SIG-M5 (cell line): ENCODE measurements at places on chromosomes 11 and 22.

DNA sequence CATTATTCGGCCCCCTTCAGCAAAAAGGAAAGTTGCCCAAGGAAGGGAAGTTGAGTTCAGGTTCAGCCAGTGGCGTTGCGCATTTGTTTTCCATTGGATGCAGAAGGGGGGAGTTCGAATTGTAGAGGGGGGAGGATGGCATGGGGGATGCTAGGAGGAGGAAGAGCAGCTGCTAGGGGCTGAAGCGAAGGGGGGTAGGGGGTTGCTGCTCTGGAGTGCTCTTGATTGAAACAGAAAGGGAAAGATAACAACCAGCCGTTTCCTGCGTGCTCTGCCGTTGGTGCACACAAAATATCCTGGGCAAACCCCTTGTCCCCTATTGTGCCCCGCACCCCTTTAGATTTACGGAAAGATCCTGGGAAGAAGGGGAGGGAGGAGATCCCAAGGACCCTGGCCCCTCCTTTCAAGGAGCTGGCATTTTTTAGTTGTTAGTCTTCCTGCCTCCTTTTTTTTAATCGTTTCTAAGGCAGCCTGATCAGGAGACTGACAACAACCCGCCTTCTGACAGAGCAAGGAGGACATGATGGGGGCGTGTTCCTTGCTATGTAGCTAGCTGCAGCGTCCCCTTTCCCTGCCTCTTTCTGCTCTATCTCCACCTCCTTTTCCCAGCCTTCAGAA is 2.1 kb downstream of the KMT2A start:
- no peak for DNase-seq

DNA sequence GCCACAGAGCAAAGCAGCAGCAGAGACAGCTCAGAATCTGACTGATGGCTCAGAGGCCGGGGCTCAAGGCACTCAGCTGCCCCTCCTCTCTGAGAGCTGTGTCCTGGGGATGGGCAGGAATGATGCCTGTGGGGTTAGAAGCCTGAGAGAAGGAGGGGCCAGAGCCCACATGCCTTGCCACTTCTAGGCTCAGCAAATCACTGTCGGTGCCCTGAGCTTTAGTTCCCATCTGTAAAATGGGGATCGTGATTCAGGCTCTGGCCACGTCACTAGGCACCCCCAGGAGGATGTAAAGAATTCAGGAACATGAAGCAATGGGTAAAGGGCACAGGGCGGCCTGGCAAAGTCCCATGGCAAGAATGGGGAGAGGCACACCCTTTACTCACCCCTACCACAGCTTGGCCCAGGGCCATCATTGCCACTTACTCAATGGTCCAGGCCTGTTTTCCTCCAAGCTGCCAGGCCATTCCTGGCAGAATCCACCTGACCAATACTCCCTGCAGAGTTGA is 3.4 kb upstream of the CDC42EP2 start:
- no peak for DNase-seq

GRCh38 chr22:45203150-45203951 is 37.3 kb downstream of the KIAA0930 start:
- no peak for DNase-seq

GRCh38 chr11:26554455-26554854 is 17.6 kb downstream of the MUC15 start:
- DNase-seq = no peak

DNA sequence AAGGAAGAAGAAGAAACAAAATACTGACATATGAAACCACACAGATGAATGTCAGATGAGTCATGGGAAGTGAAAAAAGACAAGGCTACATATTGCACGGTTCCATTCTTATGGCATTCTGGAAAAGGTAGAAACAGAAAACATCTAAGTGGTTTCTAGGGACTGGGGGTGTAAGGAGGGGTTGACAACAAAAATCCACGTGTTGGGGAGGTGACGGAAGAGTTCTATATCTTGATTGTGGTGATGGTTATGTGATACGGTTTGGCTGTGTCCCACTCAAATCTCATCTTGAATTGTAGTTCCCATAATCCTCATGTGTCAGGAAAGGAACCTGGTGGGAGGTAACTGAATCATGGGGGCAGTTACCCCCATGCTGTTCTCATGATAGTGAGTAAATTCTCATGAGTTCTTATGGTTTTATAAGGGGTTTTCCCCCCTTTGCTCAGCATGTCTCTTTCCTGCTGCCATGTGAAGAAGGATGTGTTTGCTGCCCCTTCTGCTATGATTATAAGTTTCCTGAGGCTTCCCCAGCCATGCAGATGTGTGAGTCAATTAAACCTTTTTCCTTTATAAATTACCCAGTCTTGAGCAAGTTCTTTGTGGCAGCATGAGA is 6.4 kb upstream of the ARFGAP3 start:
- no peak for DNase-seq

GRCh38 chr22:23182309-23183060 is 2.2 kb downstream of the BCR start:
- DNase-seq = no peak

- DNase-seq = no peak
Measured at GRCh38 chr11:134479206-134480135, 67.4 kb upstream of the B3GAT1 start.

- DNase-seq = no peak
Measured at GRCh38 chr11:95503047-95503446, 272.0 kb upstream of the SESN3 start.

DNA sequence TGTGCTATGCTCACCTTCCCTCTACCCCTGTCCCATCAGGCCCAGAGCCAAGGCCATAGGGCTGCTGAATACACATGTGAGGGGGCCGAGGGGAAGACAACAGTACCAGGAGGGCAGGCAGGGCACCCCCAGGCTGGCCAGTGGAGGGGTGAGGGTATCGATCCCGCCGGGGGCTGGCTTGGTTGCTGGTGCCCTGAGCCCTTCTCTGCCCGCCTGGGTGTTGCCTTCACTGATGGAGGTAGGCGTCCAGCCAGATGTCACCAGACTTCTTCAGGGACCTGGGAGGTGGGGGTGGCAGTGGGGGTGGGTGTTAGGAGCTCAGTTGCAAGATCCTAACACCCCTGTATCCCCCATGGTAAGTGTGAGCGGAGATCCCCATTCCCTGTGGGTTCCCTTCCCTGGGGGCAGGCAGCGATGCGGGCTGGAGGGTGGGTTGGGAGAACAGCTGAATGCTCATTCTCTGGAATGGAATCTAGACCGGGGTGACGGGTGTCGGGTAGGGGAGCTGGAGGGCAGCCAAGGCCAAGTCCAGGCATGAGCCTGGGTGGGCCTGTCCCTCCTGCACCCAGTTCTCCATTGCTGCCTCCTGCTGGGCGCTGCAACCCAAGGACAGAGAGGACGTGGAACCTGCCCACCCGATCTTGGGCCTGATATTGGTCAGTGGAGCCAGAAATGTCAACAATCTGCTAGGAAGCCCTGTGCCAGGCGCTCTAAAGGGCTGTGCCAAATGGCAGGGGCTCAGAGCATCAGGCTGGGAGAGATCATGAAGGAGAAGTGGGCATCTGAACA is 17.6 kb downstream of the FADS3 start:
- no peak for DNase-seq

DNA sequence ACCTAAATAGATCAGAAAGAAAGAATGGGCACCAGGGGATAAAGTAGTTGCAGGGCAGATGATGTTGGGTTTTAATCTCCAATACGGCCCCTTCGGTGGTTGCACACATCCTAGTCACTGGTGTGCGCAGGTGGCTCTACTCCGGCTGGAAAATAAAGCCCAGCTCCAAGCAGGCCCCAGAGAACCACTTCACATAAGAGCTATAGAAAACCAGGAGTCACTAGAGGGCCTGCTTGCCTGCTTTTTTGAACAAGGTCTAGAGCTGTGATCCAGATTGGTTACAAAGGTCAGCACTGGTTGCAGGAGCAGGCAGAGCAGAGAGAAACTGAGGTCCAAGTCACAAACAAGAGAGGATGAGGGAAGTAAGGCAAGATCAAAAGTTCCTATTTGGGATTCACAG is 41.5 kb upstream of the MS4A8 start:
- no peak for DNase-seq

GRCh38 chr11:134901542-134901941 is 489.5 kb upstream of the B3GAT1 start:
- no peak for DNase-seq

DNA sequence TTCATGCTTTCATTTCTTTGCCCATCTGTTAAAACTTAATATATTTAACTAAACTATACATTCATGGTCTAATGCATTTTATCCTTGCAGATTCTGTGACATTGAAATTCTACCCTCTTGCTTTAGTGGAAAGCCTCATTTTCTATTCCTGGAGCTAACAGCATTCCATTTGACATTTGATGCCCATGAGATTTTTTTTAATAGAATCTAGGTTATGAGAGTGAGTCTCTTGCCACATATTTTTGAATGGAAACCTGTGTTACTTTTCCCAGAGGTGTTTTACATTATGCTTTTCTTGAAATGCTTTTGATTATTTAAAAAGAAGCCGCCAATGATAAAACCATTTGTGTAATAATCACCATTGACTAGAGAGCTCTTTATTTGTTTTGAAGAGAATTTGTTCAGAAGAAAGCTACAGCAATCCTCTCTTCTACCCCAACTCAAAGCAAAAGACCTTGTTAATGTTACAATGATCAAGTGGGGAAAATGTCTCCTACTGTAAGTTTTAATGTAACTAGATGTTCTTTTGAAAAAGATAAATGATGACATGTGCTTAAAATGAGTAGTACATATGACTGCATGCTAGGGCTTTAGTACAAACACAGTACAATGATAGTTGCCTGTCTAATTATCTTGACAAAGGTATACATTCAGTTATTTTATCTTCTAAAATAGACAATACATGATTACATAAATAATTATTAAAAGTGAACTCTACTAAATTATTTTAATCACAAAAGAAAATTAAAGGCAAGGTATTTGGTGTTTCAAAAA is 67.3 kb downstream of the GAS2 start:
- no peak for DNase-seq

GRCh38 chr22:41517172-41518047 is 26.9 kb downstream of the POLR3H start:
- DNase-seq = no peak

- no peak for DNase-seq
Measured at GRCh38 chr22:45067731-45068130, 57.9 kb upstream of the PHF21B start.

- no peak for DNase-seq
Measured at GRCh38 chr11:118287006-118287405, 17.5 kb upstream of the CD3E start.

- no peak for DNase-seq
Measured at GRCh38 chr11:47847892-47848699, at the start of gene NUP160. TSS of gene NUP160 (minus strand) at chr11:47848350. CDS start at chr11:47848318, 32 bp downstream.

- no peak for DNase-seq
Measured at GRCh38 chr22:20396639-20397038, 2.7 kb downstream of the ZNF74 start.

GRCh38 chr22:49404576-49405241 is 423.0 kb downstream of the BRD1 start:
- no peak for DNase-seq

DNA sequence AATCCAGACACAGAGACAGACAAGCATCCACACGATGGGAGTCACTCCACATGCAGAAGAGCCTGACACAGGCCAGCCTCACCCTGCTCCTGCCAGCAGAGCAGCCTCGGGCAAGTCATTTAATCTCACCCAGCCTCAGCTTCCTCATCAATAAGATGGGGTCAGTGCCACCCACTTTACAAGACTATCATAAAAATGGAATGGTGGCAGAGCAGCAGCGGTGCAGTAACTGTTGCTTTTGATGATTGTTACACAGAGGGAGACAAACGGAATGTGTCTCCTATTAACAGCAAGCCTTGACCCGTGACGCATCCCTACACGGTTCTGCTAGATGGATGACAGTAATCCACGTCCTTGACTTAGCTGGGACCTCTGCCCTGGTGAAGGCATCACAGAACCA is 26.0 kb upstream of the ARFGAP3 start:
- no peak for DNase-seq

DNA sequence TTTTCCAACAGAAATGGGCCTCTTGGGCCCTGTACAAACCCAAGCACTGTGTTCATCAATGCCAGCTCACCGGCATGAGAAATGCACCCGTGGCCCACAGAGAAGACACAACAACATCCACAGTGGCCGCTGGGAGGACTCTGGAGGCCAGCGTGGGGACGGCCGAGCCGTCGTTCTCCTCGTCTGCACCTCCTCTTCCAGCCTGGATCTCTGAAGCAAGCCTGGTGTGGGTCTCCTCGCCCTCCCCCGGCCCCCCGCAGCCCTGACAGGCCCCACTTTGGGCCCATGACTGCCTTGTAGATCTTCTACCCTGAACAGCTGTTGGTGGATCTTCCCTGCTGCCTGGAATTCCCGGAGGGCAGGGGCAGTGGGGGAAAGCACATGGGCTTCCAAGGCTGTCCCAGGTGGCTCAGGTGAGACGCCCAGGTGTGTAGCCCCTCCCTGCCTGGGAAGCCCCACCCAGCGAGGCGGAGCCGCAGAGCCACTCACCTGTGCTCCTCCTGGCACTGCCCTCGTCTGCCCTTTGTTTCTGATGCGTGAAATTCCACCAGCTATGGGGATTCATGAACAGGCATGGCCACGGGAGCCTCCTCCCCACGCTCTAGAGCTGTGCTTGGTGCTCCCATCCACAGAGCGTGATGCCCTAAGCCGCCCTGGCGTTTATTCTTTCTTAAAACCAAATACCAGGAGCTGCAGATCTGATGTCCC is 225.9 kb downstream of the BRD1 start:
- DNase-seq = no peak

- no peak for DNase-seq
Measured at GRCh38 chr22:32661296-32661695, 140.2 kb upstream of the TIMP3 start.

GRCh38 chr11:134789104-134789503 is 377.1 kb upstream of the B3GAT1 start:
- no peak for DNase-seq

- no peak for DNase-seq
Measured at GRCh38 chr11:107741044-107741823, 29.4 kb upstream of the SLN start.

DNA sequence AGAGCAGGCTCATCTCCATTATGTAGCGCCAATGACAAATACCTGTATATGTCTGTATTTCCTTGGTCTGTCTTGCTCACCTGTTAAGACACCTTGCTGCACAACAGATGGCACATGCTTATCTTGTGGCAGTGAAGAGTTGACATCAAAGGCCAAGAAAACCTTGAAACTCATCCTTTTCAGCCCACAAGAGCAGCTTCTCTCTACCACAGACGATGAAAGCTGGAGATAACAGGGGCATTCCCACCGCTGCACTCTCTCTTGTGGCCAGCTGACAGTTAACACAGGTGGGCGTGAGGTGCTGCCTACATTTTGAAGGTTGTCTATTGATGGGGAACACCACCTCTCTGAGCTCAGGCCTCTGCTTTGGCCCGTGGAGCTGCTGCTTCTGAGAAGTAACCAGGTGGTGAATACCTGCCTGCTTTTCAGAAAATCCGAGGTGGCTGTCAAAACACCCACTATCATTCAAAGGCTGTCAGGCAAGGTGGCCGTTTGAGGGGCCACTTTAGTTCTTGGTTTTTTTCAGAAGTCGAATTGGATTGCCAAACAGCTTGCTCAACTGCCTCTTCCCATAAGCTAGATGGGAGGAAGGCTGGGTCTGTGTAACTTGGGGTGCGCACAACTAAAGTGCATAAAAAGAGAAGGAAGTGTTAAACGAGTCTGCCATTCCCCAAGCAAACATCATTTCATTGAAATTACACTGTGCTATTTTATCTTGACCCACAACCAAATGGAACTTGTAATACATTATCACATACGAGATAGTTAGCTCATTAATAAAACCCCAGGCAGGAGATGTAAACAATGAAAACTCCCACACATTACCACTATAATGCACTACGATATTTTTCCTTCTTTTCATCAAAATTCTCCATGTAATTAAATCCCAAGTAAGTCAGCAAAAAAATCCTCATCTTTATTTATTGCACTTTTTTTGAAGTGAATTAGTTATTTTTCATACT is 87.1 kb upstream of the RAG2 start:
- no peak for DNase-seq
